ENCODE measurements at places on chromosomes 12 and 14.

DNA sequence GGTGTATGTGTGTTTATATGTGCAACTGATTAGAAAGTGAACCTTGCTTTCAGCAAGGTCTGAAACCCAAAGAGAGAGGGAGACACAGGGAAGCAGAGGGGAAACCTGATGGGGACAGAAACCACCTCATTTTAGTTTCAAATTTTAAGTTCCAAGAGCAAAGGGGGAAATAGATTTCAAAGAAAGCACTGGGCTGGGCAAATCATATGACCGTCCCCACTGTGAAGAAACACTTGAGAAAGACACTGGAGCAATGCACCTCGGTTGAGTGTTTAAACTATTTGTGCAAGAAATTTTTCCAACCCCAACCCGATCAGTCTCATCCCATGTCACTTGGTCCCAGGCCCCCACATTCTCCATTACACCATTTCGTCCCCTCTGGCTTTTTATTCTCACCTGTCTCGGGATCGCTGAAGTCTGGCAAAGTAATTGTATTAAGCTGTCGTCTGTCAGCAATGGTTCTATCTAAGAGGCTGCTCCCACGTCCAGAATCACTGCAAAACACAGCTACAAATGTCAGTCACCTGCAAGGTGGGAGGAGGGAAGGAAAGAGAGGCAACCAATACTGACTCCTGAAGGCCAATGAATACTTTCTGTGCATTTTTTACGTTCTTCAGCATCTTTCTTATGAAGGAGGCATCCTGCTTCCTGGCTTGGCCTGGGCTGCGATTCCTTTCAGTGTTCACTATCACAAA is 205.7 kb downstream of the TTC7B start:
- no peak for DNase-seq

GRCh38 chr14:78135450-78135891 is 34.7 kb upstream of the NRXN3 start:
- DNase-seq: no peak

DNA sequence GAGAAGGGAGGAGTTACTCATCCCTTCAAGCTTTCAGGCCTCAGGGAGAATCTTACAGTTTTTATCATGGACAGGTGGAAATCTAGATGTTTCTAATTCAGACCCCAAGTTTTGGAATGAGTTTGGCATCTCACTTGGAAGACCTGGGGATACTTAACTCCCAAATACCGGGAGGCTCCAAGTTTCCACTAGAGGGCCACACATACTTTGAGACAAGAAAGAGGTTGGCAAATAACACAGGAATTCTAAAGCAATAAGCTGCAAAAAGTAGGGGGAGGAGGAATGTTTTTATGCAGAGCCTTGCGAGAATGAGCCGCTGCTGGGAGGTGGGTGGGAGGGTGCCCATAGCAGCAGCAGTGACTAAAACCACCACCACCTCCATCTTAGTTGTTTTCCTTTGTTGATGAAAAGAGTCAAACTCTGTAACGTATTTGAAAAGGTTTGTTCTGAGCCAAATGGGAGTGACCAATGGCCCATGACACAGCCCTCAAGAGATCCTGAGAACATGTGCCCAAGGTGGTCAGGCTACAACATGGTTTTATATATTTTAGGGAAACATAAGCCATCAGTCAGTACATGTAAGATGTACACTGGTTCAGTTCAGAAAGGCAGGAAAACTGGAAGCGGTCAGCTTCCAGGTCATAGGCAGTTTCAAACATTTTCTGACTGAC is 34.2 kb upstream of the RNASE1 start:
- no peak for DNase-seq

DNA sequence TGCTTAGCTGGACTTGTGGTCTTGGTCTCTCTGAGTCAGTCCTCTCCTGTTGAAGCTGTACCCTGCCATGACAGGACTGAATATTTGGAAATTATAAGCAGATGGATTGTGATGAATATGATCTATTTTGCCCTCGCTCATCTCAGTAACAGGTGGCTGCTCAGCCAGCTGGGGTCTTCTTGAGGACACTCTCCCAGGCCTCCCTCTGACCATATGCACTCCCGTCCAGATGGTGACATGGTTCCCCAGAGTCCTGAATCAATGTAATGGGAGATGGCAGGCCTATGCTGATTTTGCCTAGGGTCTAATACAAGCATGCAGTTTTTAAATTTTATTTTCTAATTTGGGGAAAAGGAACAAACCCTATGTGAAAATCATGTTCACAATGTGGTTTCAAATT is 63.1 kb upstream of the TRHDE start:
- DNase-seq: no peak

- DNase-seq: no peak
Observed at GRCh38 chr12:26264215-26264838, 69.0 kb downstream of the SSPN start.

- DNase-seq: no peak
Observed at GRCh38 chr12:84756961-84757360, 155.6 kb downstream of the SLC6A15 start.

GRCh38 chr12:113432986-113433385 is 10.8 kb downstream of the SDSL start:
- no peak for DNase-seq
